ENCODE measurements at places on chromosomes 16 and 17.

GRCh38 chr17:80747469-80747868 is 202.8 kb downstream of the RPTOR start:
- no peak for DNase-seq
- no peak overlapping the region for H3K4me3 ChIP-seq
- H3K36me3 ChIP-seq: no peaks in the 10 kb centered on the region
- no peaks in the 10 kb centered on the region for H3K4me1 ChIP-seq

DNA sequence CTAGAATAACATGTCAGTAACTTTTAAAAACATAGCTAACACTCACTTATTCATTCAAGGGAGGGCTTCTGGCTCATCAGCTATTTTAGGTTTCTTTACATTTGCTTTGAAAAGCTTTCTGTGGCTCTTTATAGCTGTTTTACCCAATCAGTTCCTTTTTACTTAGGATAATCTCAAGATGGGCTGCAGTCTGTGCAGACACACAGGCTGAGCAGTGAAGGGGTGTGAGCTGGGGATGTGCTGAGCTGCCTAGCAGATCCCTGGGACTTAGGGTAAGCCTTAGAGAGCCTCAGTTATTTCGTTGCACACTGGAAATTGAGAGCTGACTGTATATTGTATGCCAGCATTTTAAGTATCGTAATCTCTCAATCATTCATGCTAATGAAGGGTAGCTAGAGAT is 30.2 kb upstream of the NOL11 start:
- H3K4me3 ChIP-seq: no peak overlapping the region
- DNase-seq: no peak
- H3K27ac ChIP-seq: no peak overlapping the region
- H3K36me3 ChIP-seq: no peaks in the 10 kb centered on the region

DNA sequence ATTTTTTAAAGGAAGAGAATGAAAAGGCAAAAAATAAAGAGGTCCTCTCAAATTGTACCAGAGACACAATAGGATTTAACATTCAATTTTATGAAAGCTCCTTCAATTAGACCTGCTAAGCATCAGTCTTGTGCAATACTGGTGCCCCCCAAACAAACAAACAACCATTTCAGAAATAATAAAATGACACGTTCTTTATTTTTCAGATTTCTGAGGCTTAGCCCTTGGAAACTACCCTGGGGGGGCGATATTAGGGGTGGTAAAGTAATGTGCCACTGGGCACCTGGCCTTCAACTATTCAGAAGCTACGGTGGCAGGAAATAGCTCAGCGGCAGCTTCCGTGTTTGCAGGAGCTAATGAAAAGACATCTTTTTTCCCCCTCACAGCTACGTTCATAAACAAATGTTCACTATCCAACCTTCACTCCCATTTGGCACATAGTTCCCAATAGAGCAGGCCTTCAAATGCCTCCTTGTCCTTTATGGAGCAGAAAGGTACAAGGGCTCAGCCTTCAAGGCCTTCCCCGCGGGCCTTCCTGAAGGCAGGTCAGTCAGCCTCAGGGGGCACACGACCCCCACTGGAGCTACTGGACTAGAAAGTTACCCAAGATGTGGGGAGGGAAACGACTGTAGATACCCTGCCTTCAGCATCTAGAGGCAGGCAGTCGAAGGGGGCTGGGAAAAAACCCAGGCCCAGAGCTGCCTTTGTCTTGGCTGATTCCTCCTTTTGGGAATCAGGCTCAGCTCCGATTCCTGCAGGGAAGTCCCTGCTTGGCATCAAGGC is 44.1 kb downstream of the TBX4 start:
- H3K27me3 ChIP-seq: peaks cover 2% of the 10 kb centered on the region
- peaks cover 9% of the 10 kb centered on the region for H3K4me1 ChIP-seq
- H3K36me3 ChIP-seq: no peaks in the 10 kb centered on the region
- no peak overlapping the region for H3K4me3 ChIP-seq
- DNase-seq: no peak

- no peak for DNase-seq
- H3K27me3 ChIP-seq: no peaks in the 10 kb centered on the region
- no peak overlapping the region for H3K27ac ChIP-seq
- H3K4me3 ChIP-seq: no peak overlapping the region
- H3K4me1 ChIP-seq: peaks cover 6% of the 10 kb centered on the region
Observed at GRCh38 chr17:35729405-35729833, 2.0 kb upstream of the RASL10B start.

DNA sequence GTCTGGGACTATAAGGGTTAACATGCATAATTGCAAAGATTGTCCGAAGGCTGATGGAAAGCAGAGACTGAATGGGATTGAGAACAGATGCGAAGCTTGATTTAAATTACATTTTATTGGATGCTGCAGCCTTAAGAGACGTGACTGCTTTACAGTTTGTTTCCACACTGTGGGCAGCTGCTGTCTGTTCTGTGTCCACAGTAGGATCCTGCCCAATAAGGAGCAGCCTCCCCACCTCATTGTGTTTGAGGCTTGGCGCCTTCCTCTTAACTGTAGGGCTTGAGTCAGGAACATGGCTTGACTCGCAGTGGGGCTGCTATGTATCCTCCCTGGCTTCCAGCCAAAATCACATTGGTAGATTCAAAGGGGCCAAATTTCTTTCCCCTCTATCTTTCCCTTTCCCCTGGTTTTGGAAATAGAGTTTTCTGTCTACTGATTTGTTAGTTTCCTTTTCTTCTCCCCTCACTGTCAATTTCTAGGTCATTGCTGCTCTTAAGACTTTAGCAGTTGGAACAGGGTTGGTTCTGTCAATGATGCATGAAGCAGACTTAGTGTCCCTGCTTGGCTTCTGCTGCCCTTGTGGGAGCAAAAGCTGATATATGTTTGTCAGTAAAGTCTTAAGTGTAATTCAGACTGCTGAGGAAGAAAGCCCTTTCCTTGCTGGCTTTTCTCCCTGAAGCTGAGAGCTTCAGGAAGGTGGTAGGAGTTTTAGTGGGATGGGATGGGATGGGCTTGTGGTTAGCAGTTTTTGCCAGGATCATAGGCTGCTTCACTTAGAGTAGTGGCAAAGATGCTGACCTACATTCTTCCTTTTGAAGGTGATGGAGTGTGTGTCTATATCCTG is 5.0 kb upstream of the RARA start:
- DNase-seq: no peak
- no peaks in the 10 kb centered on the region for H3K27me3 ChIP-seq
- H3K4me3 ChIP-seq: no peak overlapping the region
- H3K36me3 ChIP-seq: no peaks in the 10 kb centered on the region
- H3K4me1 ChIP-seq: peaks cover 32% of the 10 kb centered on the region
- no peak overlapping the region for H3K27ac ChIP-seq

- no peaks in the 10 kb centered on the region for H3K27me3 ChIP-seq
- H3K27ac ChIP-seq: peak overlapping the region; percentile 89
- H3K4me1 ChIP-seq: peaks cover 34% of the 10 kb centered on the region
- H3K4me3 ChIP-seq: peak overlapping the region; percentile 99
Observed at GRCh38 chr16:81447383-81448101, 2.9 kb downstream of the CMIP start.

DNA sequence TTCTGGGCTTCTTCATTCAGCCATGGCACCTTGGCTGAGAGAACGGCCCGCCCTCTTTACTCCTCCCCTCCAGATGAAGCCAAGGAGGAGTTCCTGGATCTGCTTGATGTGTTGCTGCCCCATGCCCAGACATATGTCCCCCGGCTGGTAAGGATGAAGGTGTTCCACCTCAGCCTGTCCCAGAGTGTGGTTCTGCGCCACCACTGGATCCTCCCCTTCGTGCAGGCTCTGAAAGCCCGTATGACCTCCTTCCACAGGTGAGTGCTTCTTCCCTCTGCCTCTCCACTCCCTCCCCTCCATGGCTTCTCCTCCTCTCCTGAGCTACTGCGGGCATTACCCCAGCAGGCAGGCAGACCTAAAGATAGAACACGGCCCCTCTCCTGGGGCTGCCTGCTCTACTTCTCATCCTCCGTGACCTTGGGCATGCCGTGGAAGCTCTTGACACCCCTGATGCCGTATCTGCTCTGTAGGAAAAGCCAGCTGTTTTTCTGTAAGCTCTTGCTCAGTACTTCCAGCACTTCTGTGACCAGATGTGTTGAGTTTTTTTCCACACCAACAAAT is 8.7 kb downstream of the USB1 start:
- no peak overlapping the region for H3K27ac ChIP-seq
- no peaks in the 10 kb centered on the region for H3K36me3 ChIP-seq
- no peak overlapping the region for H3K4me3 ChIP-seq
- no peak for DNase-seq
- H3K4me1 ChIP-seq: peaks cover 11% of the 10 kb centered on the region

DNA sequence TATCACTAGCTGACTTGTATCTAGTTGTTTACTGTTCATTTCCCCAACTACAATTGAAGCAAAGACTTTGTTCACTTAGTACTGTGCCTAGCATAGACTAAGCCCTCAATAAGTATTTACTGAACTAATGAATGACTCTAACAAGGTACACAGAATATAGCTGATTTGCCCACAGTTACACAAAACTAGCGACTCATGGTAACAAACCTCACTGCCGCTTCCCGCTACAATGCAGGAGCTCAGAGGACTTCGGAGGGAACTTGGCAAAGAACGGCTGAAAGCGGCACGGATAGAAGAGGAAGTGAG is 524 bp downstream of the EFTUD2 start:
- no peak for DNase-seq
- H3K4me1 ChIP-seq: peaks cover 24% of the 10 kb centered on the region
- no peaks in the 10 kb centered on the region for H3K27me3 ChIP-seq
- H3K36me3 ChIP-seq: peaks cover 8% of the 10 kb centered on the region

DNA sequence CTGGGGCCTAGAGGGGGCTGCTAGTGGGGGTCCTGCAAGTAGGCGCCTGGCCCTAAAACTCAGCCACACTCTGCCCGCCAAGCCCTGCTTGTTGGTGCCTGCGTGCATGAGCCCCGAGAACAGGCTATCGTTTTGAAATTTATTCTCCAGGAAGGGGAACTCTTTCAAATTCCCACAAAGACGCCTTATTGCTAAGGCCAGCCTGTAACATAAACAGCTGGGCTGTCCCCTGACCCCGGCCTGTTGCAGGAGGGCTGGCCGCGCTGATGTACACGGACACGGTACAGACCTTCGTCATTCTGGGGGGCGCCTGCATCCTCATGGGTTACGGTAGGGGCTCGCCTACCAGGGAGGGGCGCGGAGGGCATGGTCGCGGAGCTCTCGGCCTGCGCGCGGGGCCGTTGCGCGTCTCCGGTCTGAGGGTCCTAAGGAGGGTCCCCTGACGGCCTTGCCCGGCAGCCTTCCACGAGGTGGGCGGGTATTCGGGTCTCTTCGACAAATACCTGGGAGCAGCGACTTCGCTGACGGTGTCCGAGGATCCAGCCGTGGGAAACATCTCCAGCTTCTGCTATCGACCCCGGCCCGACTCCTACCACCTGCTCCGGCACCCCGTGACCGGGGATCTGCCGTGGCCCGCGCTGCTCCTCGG is 4.3 kb downstream of the SLC5A2 start:
- H3K27me3 ChIP-seq: no peaks in the 10 kb centered on the region
- DNase-seq: no peak
- H3K36me3 ChIP-seq: no peaks in the 10 kb centered on the region
- H3K4me3 ChIP-seq: no peak overlapping the region

DNA sequence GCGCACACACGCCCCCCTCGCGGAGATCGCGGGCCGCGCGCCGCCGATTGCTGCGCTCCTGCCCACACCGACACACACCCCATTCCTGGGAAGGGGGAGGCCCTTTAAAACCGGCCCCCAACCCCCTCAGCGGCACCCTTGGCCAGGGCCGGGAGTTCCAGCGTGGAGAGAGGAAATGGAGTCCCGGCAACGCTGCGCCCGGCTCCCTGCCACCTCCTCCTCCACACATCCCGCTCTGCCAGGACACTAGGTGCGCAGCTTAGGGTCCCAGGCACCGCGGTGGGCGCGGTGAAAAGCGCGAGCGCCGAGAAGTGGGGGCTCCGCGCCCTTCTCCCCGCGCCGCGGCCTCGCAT is 397 bp downstream of the CDC42EP4 start:
- H3K27ac ChIP-seq: peak overlapping the region; percentile 98
- H3K4me1 ChIP-seq: peaks cover 35% of the 10 kb centered on the region
- DNase-seq: no peak
- H3K4me3 ChIP-seq: peak overlapping the region; percentile 88
- no peaks in the 10 kb centered on the region for H3K27me3 ChIP-seq

Measured in adrenal gland (tissue), 19 donors.